ENCODE measurements at places on chromosomes 2 and 18.
A peak's percentile ranks its signal among the peaks of the same experiment; 100 is the strongest.

- no peaks in the 10 kb centered on the region for H3K4me1 ChIP-seq
- H3K27me3 ChIP-seq = no peaks in the 10 kb centered on the region
- peaks cover 5% of the 10 kb centered on the region for H3K36me3 ChIP-seq
- DNase-seq = no peak
Observed at GRCh38 chr2:152790883-152791282, 72.5 kb downstream of the ARL6IP6 start.

DNA sequence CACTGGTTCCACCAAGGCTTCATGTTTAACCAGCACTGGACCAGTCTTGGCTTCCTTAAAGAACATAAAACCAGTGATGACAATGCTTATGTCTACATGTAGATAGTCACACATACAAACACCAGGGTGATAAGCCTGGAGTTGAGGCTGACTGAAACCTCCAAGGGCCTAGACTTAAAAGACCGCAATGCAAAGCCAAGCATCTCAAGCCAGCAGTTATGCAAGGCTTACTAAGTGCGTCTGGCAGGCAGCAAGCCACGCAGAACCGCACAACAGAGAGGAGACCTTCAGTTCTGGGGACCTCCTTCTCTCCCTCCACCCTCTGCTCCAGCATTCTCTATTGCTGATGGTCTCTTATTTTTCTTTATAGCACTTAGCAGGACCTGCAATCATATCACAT lies 63.2 kb upstream of the ACAA2 start:
- DNase-seq = no peak
- H3K4me1 ChIP-seq = peaks cover 24% of the 10 kb centered on the region
- peaks cover 2% of the 10 kb centered on the region for H3K27me3 ChIP-seq
- H3K27ac ChIP-seq = peak overlapping the region; percentile 10
- no peaks in the 10 kb centered on the region for H3K36me3 ChIP-seq

GRCh38 chr2:23241121-23241520 lies 143.9 kb upstream of the KLHL29 start:
- H3K27ac ChIP-seq = peak overlapping the region; percentile 94
- no peak overlapping the region for H3K4me3 ChIP-seq
- H3K27me3 ChIP-seq = peaks cover 7% of the 10 kb centered on the region
- peaks cover 22% of the 10 kb centered on the region for H3K4me1 ChIP-seq

DNA sequence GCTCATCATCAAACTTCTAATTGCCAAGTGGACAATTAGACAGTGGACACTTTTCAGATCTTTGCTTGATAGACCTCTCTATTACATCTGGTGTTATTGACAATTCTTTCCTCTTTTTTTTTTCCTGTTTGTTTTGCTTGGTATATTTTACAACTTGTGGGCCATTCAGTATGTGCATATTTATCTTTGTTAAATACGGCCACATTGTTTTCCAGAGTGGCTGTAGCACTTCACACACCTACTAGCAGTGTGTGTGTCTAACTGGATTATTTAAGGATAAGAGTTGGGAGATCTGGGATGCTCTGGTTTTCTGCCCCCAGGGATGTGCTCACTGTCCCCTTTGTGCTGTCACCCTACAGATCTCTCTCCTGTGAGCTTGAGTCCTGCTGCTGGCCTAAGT lies 4.1 kb upstream of the SLC4A5 start:
- H3K4me1 ChIP-seq = peaks cover 16% of the 10 kb centered on the region
- DNase-seq = no peak
- H3K27ac ChIP-seq = no peak overlapping the region
- H3K4me3 ChIP-seq = no peak overlapping the region

DNA sequence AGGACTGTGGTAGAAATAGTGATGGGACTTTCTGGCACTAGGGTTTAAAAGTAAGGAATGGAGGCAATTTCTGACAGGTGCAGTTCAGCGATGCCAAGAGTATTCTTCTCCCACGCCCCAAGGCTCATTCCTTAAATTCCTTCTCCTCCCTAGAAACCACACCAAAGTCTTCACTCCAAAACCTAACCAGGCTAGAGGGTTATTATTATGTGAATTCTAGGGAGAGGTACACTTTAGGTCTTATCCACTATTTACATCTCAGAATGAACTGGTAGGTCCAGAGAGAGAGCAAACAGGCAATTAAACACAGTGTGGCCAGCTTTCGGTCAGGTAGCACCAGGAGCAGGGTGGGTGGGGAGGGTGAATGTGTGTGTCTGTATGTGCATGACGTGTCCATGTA lies 11.4 kb downstream of the IL1F10 start:
- no peak overlapping the region for H3K4me3 ChIP-seq
- no peaks in the 10 kb centered on the region for H3K36me3 ChIP-seq
- no peaks in the 10 kb centered on the region for H3K4me1 ChIP-seq
- H3K27ac ChIP-seq = no peak overlapping the region
- DNase-seq = no peak

DNA sequence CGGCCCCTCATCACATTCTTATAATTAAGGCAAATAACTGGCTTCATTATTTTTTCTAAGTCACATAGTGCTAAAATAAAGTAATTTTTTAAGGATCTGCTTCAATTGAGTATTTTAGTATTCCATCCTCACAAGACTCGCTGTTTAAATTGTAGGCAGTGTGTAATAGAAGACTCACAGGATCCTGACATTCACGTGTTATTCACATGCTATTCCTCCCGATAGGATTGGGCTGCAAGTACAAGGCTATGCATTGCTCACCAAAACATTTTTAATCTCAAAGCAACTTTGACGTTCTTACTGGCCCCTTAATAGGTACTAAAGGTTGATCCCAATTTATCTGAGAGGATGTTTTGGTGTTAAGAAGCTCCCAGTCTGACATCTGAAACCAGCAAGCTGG lies 127.6 kb upstream of the L3MBTL4 start:
- no peak overlapping the region for H3K27ac ChIP-seq
- H3K4me3 ChIP-seq = no peak overlapping the region
- no peaks in the 10 kb centered on the region for H3K4me1 ChIP-seq

- peaks cover 3% of the 10 kb centered on the region for H3K36me3 ChIP-seq
- H3K4me1 ChIP-seq = peaks cover 4% of the 10 kb centered on the region
- no peak overlapping the region for H3K4me3 ChIP-seq
- DNase-seq = no peak
- H3K27me3 ChIP-seq = peaks cover 6% of the 10 kb centered on the region
- H3K27ac ChIP-seq = no peak overlapping the region
Observed at GRCh38 chr2:2787301-2787907, 456.3 kb upstream of the MYT1L start.

- no peak overlapping the region for H3K27ac ChIP-seq
- peaks cover 9% of the 10 kb centered on the region for H3K4me1 ChIP-seq
Observed at GRCh38 chr2:109415581-109416013, 198.2 kb downstream of the SEPTIN10 start.

- H3K36me3 ChIP-seq = no peaks in the 10 kb centered on the region
- no peak overlapping the region for H3K4me3 ChIP-seq
- H3K27me3 ChIP-seq = no peaks in the 10 kb centered on the region
Observed at GRCh38 chr18:56933472-56933871, 213.4 kb upstream of the BOD1L2 start.

DNA sequence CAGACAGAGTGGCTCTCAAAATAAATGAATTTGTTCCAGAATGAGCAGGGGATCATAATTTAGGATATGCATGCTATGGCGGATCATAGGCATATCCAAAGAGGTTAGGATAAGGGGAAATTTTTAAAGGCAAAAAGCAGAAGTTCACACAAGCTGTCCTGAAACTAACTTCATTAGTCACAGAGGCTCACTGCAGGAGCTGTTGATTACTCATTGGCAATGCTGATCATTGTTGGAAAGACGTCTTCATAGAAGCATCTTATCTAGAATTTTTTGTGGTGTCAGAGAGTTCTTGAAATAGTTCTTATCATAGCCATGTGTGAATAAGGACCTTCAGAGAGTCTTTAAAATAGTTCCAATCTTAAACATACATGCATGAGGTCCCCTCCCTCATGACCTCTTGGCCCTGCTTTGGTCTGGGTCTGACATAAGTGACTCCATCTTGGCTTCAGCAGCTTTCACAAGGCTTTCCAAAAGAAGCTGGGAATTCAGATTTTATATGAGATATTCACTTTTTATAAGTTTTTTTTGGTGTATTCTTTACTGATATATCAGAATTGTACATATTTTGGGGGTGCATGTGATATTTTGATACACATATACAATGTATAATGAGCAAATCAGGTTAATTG lies 7.5 kb upstream of the CCDC195 start:
- DNase-seq = no peak
- H3K4me3 ChIP-seq = no peak overlapping the region
- H3K4me1 ChIP-seq = peaks cover 7% of the 10 kb centered on the region
- H3K27me3 ChIP-seq = peaks cover 2% of the 10 kb centered on the region

DNA sequence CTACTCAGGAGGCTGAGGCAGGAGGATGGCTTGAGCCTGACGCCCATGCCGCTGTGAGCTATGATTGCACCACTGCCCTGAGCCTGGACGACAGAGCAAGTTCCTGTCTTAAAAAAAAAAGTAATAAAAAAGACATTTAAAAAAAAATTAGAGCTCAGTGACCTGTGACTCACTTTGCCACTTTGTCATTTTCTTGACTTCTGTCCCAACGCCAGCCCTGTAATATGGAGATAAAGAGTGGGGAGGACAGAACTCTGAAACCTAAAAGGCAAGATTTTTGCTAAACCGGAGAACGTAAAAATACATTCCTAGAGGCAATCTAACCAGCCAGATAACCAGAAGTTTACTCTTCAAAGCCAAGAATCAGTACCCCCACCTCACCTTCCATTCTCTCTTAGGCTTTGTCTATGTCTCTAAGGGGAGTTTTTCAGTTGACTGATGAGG lies 49.0 kb downstream of the PRKRA start:
- no peaks in the 10 kb centered on the region for H3K36me3 ChIP-seq
- H3K27ac ChIP-seq = no peak overlapping the region
- H3K27me3 ChIP-seq = peaks cover 8% of the 10 kb centered on the region
- no peak for DNase-seq
- no peak overlapping the region for H3K4me3 ChIP-seq

DNA sequence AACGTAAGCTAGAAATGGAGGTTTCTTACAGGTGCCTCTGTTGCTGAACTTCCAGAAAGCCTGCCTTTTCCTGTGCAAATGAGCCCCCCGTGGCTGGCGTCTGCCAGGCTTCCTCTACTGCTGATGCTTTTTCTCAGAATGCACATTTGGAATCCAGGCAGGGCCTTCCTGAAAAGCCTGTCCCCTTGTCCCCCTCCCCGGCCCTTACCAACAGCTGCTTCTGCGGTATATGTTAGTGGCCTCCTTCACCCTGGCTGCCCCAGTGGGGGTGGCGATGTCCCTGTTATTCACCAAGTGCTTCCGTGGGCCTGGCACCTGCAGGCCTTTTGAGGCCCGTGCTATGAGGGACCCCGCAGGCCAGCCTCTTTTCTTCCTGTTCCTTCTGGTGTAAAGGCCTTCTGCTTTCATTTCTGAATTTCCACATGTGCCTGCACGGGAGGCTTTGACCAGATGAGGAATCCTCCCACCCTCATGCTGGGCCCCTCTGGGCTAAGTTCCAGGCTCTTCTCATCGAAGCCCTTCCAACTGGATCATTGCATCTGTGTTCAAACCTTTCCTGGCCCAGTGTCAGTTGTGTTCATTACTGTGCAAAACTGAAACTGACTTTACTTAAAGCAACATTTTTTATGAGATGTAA lies 10.4 kb downstream of the CNDP2 start:
- no peak for DNase-seq
- no peak overlapping the region for H3K4me3 ChIP-seq

DNA sequence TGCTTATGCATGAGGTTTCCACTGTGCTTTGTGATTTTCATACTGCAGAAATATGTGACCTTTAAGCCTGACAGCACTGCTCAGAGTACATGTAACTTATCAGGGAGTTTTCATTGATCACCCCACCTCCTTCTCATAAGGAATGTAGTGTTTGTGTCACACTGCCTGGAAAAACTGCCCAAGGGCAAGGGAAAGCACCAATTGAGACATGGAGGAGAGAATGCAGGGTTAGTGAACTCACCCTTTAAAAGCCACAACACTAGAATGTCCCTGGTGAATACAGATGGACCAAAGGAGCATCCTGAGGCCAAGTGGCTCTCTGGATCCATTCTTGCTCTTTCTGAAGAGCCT lies 147.2 kb upstream of the SPATS2L start:
- H3K4me1 ChIP-seq = peaks cover 24% of the 10 kb centered on the region
- DNase-seq = peak; percentile 20
- peak overlapping the region; percentile 92 for H3K27ac ChIP-seq

DNA sequence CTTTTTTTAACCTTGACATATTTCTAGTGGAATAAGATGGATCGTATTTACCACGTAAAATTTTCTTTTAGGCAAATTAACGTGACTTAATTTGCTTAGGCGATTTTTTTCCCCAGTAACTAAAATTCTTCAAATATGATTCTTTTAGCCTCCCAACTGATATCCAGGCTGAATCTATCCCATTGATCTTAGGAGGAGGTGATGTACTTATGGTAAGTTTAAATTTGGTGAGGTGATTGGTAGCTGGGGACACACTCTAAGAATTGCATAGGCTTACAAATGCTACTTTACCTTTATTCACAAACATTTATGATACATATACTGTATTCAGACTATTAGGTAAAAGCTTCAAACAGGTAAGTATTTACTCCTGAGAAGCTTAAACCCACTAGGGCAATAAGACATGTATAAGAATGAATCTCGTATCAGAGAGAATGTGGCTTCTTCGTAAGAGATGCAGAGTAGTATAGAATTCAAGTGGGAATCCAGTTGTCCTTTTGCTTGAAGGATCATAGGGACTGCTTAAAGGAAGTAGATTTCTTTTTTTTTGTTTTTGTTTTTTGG lies 3.8 kb downstream of the DDX1 start:
- no peak overlapping the region for H3K4me3 ChIP-seq
- H3K4me1 ChIP-seq = peaks cover 23% of the 10 kb centered on the region
- DNase-seq = no peak
- no peak overlapping the region for H3K27ac ChIP-seq

- no peaks in the 10 kb centered on the region for H3K27me3 ChIP-seq
- H3K27ac ChIP-seq = no peak overlapping the region
- no peak overlapping the region for H3K4me3 ChIP-seq
- H3K4me1 ChIP-seq = peaks cover 18% of the 10 kb centered on the region
Observed at GRCh38 chr2:216215658-216216390, 106.7 kb downstream of the XRCC5 start.

DNA sequence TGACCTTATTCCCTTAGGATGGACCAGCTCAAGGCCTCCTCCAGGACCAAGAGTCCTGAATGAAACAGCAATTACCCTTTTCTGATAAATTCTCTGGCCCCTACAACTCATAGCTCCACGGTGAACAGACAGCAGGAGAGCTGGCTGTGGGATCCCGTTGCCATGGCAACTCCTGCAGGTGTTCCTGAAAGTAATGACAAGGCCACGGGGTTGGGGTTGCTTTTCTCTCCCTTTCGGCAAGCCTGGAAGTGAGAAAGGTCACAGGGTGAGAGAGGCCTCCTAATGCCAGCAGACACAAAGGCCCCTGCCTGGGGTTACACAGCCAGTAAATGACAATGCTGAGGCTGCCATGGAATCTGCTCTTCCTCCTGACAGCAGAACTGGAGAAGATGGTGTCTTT lies 403.0 kb downstream of the NBAS start:
- DNase-seq = no peak
- H3K36me3 ChIP-seq = peaks cover 4% of the 10 kb centered on the region
- H3K4me3 ChIP-seq = no peak overlapping the region
- no peak overlapping the region for H3K27ac ChIP-seq

- H3K4me1 ChIP-seq = peaks cover 4% of the 10 kb centered on the region
- H3K27ac ChIP-seq = no peak overlapping the region
- no peak overlapping the region for H3K4me3 ChIP-seq
- H3K36me3 ChIP-seq = no peaks in the 10 kb centered on the region
Observed at GRCh38 chr2:128489526-128490273, 171.0 kb upstream of the HS6ST1 start.
